ENCODE measurements at places on chromosomes 13 and 19.
A peak's percentile ranks its signal among the peaks of the same experiment; 100 is the strongest.

DNA sequence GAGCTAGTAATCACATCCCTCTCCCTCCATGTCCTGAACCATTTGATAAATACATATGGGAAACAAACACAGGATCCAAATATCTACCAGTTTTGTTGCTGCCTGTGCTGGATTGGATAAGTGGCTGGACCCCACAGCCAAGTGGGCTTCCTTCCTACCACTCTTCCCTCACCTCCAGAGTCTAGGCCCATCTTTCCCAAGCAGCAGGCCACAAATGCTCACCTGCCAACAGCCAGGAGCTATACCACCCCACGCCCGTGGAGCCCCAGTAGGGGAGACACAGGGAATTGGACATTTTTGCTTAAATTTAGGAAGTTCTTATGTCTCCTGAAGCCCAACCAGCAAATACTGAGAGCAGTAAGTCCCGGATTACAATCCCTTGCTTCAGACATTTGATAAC, 55.8 kb downstream of the HSPH1 start:
- DNase-seq = no peak

- no peak for DNase-seq
Measured at GRCh38 chr19:3397266-3398022, 31.1 kb downstream of the NFIC start.

GRCh38 chr13:25440061-25440460, 68.3 kb downstream of the ATP8A2 start:
- peak; percentile 41 for DNase-seq

GRCh38 chr19:50478901-50479715, 2.5 kb upstream of the GARIN5A start:
- peak; percentile 27 for DNase-seq

- DNase-seq = no peak
Measured at GRCh38 chr13:21287331-21287907, 111.0 kb downstream of the MRPL57 start.

Data from suppressor macrophage (primary cell).